ENCODE measurements at places on chromosomes 4 and X.

- DNase-seq = no peak
These were observed 94.9 kb downstream of the ARHGAP24 start for GRCh38 chr4:85569730-85570299.

- DNase-seq = no peak
These were observed 36.1 kb upstream of the OTUD4 start for GRCh38 chr4:145216535-145216934.

DNA sequence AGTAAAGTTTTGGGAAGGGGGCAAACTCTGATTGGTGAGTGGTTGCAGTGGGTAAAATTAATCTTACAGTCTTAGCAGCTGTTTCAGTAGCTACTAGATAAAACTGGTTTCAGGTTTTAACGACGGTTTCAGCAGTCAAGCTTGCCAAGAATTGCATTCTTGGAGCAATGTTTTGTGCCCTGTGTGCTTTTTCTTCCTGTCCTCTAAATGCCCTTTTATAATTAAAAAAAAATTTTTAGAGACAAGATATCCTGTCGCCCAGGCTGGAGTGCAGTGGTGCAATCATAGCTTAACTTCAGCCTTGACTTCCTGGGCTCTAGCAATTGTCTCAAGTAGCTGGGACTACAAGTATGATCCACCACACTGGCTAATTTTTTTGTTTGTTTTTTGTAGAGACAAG lies 6.3 kb upstream of the PPEF2 start:
- no peak for DNase-seq

DNA sequence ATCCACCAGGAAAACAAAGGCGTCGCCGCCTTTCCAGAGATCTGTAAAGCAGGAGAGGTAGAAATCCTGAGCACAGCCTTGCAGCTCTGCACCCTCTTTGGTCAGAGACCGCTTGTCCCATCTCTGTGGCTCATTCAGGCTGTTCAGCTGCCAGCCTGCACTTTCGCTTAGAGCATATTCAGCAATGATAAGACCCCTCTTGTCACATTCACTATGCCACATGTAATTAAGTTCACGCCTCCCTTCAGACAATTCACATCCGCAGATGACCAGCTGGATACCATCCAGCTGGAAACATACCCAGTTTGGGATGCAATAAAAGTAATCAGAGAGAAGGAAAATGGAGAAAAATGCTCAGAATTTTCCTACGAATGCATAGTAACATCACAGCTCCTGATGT lies 335.4 kb downstream of the UNC5C start:
- no peak for DNase-seq

- DNase-seq = no peak
These were observed 173.0 kb upstream of the CASK start for GRCh38 chrX:42096265-42096920.

GRCh38 chrX:145532176-145532780 lies 285.0 kb downstream of the SPANXN1 start:
- DNase-seq = no peak

DNA sequence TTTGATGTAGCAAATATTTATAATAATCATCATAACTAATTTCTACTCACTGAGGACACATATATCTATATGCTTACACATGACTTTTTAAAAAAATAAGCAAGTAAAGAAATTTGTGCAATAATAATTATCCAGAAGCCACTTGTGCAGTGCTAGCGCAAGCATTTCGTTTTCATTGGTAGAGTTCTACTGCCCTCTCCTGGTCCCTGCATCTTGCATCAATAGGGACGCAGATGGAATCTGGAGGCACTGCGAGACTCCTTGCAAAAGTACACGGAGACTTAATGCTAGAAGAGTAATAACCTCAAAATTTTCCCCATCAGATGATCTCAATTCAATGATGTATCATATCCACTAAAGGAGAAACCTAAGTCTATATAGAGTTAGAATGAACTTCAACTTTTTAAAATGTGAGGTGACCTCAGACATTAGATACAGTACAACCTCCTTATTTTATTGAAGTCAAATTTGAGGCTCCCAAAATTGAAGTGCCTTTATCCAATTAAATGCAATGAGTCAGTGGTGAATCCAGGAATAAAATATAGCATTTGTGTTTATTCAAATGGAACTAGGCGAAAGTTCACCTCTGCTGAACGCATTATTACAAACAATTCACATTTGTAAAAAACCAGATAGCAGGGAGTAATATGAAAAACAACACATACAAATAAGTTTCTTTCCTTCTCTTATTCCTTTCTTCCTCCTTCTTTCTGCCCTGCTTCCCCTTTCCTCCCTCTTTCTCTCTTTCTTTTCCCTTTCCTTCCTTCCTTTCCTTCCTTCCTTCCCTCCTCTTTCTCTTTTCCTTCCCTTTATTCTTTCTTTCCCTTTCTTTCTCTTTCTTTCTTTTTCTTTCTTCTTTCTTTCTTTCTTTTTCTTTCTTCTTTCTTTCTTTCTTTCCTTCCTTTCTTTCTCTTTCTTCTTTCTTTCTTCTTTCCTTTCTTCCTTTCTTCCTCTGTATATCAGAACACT lies 450.0 kb downstream of the ANKRD50 start:
- no peak for DNase-seq

DNA sequence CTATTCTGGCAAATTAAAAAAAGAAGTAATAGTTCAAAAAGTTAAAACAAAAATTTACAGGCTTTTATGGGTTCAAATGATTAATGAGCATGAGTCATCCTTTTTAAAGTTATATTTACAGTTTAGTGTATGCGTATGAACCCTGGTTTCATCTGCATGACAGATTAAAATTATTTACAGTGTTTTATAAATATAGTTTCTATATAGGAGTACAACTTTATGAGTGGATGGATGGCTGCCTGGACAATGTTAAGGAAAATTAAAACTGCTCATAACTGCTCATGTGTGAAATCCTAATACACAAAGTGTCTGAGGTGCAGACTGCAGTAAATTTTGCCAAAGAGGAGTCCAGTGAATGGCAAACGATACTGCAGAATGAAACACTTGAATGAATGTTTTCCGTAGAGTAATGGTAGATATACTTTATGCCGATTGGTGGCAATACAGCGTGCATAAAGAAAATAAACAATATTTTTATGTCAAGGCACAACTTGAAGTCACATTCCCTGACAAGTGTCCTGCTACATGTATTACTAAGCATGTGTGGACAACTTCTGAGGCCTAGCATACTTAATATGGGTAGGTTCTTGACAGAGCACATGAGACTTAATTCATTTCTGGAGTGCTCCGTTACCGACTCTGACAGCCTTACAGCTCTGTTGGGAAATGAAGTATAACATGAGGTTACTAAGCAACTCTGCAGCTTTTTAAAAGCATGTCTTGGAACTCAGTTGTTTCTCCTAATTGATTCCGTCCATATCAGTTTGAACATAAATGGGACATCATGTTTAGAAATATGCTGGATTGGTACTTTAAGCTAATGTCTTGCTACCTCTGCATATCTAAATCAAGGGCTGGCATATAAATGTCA lies 985.6 kb upstream of the PCDH7 start:
- no peak for DNase-seq

- DNase-seq = no peak
These were observed 13.7 kb downstream of the IRF2 start for GRCh38 chr4:184460499-184461285.

- DNase-seq = no peak
These were observed 681.9 kb upstream of the BOD1L1 start for GRCh38 chr4:14309431-14309830.

Measured in stimulated activated CD4-positive, alpha-beta T cell treated with anti-CD3 and anti-CD28 coated beads, Interleukin-15, amount 100 ng/mL, for 1 hour (primary cell).